ENCODE measurements at places on chromosomes 3 and 15.

- no peak for DNase-seq
These were observed 27.3 kb downstream of the STARD5 start for GRCh38 chr15:81296673-81297072.

DNA sequence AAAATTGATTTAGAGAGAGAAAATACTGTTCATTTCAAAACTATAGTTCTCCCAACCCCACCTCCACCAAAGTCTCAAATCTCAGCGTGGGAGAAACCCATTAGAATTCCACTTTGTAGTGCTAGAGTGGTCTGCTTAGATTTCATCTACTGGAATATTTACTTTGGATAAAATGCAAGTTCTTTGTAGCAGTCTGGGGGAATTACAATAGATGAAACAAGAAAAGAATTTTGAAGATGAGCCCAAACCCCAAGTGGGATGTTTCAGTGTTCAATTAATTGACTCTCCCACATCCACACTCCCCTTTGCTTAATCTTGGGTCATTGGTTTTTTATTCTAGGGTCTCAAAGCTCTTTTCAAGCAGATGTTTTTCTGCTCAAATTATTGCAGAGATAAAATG lies 97.8 kb downstream of the RPL22L1 start:
- DNase-seq, result no peak

DNA sequence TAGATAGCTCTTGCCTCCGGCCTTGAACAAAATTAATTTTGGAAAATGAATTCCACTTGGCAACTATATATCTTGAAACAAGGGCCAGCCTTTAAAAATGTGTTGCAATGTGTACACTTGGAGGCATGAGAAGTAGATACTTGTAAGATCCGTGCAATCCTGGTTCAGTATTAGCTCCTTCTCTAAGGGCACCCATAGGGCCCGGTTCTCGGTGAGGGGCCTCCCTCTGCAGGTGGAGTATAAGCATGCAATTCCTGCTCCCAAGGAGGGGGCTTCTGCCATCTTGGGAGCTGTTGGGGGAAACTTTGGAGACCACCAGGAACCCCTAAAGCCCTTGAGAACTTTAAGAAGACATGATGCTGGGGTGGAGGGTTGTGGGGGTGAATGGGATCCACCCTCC lies 388.7 kb upstream of the RGMA start:
- no peak for DNase-seq

- DNase-seq, result no peak
These were observed 70.1 kb downstream of the LMLN start for GRCh38 chr3:198030125-198030524.

DNA sequence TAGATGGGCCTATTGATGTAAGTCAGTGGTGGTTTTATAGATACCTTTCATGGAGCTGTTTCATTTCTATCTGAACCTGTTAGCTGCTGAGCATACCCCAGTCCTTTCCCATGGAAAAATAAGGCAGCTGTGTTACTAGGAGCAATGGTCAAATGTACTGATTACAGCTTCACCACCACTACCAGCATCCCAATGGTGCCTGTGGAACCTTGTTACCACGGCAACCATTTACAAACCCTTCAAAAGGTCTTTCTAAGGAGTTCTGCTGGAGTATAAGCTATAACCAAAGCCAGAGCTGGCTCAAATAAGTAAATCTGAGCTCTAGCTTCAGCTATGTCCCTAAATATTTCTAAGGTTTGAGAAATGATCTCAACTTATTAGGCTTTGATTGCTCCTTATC lies 133.4 kb upstream of the ACP3 start:
- no peak for DNase-seq

DNA sequence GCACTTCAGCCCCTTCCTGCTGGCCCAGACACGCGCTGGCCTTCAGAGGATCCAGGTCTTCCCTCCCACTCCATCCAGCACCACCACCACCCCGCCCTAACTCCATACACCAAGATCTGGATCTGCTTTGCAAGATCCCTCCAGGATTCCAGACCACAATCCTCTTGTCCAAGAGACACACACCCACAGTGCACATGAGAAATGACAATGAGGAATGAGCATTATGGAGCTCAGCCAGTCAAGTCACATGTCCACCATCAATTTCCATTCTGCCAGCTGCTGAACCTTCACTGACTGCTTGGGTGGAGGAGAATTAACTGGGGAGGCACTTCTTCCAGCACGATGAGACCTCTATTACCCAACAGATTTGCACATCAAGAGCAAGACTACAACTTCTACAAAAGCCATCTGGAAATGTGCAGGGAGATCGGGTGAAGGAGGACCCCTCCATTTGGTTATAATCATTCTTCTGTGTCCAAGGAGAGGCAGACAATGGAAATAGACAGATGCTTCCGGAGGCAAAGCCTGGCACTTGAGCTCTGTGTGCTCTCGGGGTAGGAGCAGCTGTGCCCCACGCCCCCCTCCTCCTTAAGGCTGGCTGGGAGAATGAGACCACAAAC lies 12.3 kb upstream of the SPATA12 start:
- DNase-seq, result no peak

DNA sequence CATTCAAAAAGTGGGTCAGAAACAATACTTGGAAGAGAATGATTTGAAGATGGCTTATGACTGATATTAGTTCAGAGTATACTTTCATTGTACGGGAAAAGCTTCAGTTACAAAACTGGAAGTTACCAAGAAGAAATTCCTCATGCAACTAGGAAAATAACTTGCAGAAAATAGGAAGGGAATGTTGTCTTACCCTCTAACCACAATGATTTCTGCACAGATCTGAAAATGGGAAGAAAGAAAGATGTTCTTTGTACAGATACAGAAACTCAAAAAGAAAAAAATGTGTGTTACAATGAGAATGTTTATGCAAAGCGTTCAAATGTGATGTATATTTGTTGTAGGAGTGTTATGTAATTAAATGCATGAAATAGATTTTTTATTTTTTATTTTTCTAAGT lies 3.7 kb downstream of the ZNF280D start:
- DNase-seq, result no peak

DNA sequence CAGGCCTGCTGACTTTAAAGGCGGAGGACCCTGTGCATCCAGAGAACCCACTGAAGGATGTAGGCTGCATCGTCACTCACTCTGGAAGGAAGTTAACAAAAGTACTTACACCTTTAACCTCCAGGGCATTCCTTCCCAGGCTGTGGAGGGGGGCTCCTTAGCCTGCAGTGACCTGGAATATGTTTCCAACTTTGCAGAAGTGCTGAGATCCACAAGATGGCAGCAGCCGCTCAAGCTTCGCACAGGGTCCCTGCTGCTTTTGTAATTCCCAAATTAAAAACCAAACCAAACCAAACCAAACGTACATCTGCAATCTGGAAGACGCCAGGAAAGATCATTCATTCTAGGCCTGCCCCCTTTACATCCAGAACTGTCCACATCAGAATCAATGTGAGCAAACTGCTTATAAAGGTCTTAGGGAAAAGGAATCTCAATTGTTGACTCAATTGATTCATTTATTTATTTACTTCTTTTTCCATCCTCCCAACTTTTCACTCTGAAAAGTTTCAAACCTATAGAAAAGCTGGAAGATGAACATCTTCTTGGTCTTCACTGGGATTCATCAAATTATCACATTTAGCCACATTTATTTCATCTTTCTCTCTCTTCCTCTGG lies 70.5 kb upstream of the KLHL25 start:
- DNase-seq, result peak; percentile 6

DNA sequence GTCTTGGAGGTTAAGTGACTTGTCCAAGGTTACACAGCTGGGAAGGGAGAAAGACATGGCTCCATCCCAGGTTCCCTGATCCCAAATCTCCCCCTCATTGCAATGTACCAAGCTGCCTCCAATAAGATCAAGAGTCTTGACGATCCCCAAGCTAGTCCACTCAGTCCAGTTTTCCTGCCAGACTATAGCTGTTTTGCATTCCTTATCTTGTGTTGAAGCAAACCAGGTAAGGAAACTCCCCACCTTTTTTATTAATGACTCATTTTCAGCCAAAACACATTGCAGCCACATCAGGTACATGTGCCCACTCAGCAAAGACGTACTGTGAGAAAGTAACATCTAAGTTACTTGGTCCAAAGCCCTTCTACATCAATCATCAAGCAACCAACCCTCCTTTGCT lies 41.9 kb downstream of the LIPC start:
- no peak for DNase-seq

DNA sequence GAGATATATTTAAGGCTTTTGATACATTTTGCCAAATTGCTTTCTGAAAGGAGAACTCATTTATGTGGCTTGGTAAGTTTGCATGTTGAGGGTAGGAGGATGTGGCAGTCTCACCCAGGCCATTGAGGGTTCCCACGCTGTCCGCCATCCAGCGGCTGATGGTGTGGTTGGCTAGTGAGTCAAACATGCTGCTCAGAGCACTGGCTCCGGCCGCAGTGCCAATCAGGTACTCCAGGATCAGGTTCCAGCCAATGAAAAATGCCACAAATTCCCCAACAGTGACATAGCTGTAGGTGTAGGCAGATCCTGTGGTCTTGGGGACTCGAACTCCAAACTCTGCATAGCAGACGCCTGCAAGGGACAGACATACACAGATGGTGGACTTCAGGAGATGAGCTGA lies 82.3 kb downstream of the CLDN11 start:
- DNase-seq, result no peak

DNA sequence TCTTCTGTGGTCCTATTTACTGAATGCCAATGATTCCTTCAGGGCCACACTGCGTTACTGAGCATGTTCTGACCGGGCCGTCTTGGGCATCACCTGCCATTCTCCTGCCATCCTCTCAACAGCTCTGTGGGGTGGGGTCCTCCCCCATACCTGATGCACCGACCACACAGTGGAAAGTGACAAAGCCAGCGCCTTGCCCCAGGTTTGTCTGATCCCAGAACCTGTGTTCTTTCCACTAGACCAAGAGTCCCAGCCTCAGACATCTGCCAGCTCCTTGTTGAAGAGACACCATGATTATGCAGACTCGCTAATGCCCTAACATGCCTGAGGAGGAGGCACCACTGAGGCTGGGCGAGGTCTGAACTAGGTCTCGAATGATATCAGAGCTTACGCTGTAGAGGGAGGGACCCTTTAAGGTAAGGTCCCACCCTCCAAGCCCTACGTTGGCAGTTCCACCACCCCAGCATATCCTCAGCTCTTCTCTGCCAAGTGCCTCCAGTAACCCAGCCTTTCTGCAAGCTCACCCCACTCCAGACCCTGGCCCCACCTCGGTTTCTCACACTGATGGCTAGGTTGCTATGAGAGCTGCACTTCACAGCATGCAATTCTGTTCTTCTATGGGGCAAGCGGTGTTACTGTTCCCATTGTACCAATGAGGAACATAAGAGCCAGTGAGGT lies 29.8 kb upstream of the PLXNA1 start:
- no peak for DNase-seq

DNA sequence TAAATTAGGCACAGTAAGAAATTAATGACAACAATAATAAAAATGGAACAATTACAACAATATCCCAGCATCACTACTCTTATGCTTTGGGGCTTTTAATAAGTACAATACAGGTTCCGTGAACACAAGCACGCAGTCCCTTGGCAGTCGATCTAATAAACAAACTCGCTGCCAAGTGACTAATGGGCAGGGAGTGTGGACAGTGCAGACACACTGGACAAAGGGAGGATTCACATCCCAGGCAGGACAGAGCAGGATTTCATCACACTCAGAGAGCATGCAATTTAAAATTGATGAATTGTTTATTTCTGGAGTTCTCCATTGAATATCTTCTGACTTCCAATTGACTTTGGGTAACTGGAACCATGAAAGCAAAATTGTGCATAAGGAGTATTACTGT lies 524.1 kb upstream of the CFAP20DC start:
- no peak for DNase-seq

DNA sequence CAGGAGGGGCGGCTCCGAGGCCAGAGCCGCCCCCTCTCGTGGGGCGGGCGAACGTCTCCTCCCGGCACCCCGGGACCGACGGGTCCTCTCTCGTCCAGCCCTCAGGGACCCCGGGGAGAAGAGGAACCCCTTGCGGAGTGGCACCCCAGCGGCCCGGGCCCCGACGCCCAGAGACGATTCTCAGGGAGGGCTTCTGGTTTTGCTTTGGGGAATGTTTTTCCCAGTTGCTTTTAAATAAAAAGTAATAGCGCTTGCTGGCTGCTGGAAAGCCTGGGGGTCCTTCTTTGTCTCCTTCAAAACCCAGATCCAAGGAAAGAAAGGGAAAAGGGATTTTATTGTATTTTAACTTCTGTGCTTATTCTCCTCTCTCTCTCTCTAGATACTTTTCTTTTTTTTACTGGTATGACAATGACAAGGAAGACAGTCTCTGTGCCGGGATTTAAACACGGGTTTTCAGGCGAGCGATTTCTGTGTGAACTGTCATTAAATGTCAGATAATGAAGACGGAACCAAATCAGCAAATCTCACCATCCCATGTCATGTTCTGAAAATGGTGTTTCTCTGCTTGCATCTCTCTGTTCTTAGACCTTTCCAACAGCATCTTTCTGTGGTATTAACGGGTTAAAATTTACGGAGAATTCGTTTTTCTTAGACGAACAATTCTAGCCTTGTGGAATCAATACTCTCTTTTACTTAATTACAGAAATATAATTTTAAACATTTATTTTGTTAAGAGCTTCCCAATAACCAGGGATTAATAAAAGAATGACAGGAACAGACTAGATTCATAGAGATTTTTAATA lies 530 bp upstream of the PCOLCE2 start:
- no peak for DNase-seq

- DNase-seq, result no peak
These were observed 20.0 kb downstream of the RIOX2 start for GRCh38 chr3:97952280-97952679.

GRCh38 chr15:77706482-77707244 lies 74.0 kb upstream of the LINGO1 start:
- no peak for DNase-seq

GRCh38 chr15:85318048-85318731 lies 62.2 kb upstream of the AKAP13 start:
- peak; percentile 15 for DNase-seq

- DNase-seq, result no peak
These were observed 5.5 kb downstream of the DIS3L start for GRCh38 chr15:66298803-66299251.

DNA sequence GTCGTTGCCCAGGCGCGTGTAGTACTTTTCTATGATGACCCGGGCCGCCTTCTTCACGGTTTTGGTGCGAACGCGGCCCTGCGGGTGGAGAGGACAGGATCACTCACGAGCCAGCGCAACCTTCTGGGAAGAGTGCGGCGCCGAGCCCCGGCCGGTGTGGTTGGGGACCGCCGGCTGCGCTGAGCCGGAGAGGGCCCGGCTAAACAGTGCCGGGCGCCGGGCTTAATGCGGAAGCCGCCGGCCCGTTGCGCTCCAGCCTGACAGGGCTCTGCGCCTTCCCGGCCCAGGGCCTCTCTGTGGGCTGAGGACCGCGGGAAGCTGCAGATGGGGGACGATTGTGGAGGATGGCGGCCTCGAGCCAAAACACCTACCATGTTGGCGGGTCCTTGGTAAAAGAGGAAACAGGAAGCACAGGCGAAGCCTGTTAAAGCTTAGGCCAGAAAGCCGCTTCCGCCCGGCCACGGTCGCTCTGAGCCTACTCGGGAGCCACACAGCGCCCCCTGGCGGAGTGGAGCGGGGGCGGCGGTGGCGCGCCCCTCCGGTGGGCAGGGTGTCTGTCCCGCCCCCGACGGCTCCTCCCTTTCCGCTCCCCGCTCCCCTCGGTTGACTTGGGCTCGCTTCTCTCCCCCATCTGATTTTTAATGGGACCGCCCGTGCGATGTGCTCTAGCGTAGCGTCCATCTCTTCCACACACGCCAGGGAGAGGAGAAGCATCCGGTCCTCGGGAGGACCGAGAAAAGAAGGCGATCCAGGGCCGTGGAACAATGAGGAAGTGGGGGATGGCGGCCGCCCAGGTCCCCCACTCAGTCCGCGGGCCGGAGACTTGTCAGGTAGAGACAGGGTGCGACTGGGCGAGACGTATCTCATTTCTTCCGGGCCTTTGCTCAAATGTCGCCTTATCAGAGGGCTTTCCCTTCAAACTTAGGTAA lies at the start of gene RPS17:
Gene RPS17 (minus strand): TSS at position 403 of the 929 bp plus-strand sequence. CDS start 29 bp downstream, at position 374.
- no peak for DNase-seq

- no peak for DNase-seq
These were observed 532.8 kb upstream of the TGFBR2 start for GRCh38 chr3:30073622-30074021.

Measured in T1000 (cell line).